ENCODE measurements at places on chromosomes 2 and 18.

DNA sequence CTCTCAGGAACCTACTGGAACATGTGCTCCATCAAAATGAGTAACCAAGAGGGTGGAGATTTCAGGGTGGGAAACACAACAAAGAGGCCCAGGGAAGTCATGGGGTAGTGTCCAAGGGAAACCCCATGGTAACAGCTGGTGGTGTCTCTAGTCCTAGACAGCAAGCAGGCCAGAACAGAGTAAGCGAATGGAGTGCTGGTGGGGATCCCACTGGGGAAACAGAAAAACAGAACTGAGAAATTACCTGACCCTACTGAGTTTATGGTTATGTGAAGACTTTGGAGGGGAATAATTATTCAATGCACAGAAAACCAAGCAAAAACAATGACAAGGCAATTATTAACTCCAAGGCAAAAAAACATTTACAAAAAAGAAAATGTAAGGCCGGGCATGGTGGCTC is 16.9 kb downstream of the ERCC3 start:
- no peak for DNase-seq

GRCh38 chr2:234628953-234629352 is 132.1 kb upstream of the ARL4C start:
- DNase-seq: no peak

DNA sequence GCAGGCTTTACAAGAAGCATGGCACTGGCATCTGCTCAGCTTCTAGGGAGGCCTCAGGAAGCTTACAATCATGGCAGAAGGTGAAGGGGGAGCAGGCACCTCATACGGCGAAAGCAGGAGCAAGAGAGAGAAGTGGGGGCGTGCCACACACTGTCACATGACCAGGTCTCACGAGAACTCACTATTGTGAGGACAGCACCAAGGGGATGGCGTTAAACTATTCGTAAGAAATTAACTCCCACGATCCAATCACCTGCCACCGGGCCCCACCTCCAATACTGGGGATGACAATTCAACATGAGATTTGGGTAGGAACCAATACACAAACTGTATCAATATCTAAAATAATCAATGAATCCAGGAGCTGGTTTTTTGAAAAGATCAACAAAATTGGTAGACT is 156.0 kb upstream of the DPP10 start:
- DNase-seq: no peak

DNA sequence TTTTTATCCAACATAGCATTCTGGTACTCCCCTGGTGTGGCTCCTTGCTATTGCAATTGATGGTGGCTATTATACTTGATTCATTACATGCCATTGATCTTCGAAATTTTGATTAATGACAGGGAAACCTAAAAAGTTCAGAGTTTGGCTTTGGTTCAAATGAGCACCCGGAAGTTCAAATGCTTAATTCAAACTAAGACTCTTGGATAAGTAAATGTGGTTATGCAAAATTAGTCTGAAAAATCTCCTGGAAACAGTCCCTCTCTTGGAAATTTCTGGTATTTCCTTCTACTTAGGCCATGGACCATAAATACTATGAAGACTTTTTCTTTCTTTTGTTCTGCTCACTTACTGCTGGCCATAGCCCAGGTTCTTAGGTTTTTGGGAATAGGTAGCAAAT is 65.3 kb upstream of the SMIM21 start:
- no peak for DNase-seq

DNA sequence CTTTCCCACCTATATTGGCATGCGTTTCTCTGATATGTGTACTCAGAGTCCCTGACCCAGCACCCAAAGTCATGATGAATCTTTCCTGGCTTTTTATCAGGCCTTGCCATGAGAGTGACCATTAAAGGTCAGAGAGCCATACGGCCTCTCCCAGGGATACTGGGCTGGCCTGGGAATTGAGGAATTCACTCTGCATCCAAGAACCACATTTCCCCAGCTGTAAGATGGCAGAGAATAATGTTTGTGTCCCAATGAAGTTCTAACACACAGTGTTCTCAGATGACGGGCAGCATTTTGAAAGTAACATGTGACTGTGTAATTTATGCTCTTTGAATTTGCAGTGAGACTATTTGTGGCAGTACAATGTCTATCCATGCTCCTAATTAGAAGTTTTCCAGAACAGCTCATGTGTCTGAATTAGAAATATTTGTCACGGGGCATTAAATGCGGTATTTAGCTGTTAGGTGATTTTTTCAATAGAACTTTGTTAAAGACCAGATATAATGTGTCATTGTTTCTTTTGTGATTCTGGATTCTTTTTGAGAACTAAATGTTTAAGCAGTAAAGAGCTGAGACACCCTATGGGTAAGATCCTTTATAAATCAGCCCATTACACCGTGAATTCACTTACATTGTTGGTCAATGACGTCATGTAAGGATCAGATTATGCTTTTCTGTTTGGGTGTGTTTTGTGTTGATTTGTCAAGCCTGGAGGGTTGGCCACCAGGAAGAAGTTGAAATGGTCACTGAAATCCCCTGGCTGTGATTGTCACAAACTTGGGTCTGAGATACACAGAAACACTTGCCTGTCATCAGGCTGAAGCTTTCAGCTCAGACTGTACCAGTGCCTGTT is 7.3 kb upstream of the SLC3A1 start:
- no peak for DNase-seq

DNA sequence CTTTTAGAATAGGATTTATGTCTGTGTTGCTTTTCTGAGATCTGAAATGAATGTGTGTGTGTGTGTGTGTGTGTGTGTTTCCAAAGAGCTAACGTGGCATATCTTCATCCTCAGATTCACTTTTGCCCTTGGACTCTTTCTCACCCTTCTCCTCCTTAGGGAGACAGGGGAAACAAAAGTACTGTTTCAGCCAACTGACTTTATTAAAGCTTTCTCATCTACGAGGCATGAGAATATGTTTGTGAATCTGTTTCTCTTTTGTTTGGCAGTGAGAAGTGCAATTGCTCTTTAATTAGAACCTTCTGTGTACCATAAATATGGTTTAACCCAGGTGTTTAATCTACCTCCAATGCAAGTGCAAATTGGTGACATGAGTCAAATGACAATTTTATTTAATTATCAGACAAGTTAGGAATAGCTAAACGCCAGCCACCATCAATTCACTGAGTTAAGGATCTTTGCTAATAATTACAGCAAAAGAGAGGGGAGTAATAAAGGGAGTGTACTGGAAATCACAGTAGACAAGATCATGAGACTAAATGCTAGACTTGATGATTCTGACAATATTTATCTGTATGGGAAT is 186.4 kb upstream of the COL3A1 start:
- DNase-seq: no peak
